NCI-H774 (cell line): ENCODE measurements at places on chromosomes 7 and 10.

DNA sequence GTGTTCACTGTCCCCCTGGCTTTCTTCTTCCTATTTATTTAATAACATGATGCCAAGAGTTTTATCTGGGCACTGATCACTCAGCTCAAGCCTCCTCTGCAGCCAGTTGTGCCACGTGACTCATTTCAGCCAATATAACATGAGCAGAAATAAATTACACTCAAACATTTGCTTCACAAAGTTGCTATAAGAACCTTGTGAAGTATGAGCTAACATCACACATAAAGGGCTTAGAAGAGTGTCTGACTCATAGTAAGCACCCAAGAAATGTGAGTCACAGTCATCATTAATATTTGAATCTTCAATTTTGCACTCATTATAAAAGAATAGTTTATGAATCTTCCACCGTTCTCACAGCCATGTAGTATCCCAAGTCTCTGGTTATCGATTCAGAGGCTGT is 414.6 kb upstream of the NPVF start:
- no peak for DNase-seq

DNA sequence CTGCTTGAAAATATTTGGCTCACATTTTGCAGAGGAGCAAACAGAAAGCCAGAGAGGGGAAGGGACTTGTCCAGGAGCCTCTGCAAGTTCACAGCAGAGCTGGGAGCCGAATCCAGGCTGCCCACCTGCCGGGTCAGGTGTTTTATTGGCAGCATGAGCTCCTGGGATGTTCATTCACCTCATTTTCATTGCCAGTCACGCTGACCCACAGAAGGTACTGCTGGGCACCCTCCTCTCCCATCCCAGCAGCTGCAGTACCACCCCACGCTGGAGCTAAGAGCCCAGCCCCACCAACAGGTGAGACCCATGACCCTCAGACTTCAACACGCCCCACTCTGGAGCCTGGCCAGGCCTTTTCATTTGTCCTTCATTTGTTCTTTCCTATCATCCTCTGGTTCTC is 102.7 kb downstream of the GRID1 start:
- DNase-seq, result no peak

DNA sequence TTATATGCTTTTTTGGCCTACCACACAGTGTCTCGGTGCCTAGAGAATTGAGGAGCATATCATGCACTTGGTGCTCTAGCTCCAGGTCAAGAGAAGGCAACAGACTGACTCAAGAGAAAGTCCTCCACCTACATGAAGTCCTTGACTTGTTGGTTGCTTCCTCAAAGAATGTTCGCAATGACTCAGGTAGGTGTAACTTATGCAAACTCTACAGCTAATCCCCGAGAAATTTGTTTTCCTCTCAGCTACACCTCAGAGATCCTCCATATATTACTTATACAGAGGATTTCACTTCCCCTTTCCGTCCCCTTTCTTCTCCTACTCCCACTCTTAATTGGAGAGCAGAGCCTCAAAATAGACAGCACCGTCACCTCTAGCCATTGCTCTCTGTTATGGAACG is 1013.1 kb downstream of the KCNMA1 start:
- no peak for DNase-seq

DNA sequence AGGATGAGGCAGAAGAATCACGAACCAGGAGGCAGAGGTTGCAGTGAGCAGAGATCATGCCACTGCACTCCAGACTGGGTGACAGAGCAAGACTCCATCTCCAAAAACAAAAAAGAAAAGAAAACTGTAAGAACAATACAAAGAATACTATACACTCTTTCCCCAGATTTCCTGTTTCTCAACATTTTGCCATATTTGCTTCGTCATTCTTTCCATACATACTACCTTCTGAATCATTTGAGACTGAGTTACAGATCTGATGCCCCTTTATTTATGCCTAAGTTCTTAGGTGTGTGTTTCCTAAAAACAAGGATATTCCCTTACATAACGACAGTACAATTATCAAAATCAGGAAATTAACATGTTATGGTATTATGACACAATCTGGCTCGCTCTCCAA is 168.4 kb upstream of the CELF2 start:
- DNase-seq, result no peak

DNA sequence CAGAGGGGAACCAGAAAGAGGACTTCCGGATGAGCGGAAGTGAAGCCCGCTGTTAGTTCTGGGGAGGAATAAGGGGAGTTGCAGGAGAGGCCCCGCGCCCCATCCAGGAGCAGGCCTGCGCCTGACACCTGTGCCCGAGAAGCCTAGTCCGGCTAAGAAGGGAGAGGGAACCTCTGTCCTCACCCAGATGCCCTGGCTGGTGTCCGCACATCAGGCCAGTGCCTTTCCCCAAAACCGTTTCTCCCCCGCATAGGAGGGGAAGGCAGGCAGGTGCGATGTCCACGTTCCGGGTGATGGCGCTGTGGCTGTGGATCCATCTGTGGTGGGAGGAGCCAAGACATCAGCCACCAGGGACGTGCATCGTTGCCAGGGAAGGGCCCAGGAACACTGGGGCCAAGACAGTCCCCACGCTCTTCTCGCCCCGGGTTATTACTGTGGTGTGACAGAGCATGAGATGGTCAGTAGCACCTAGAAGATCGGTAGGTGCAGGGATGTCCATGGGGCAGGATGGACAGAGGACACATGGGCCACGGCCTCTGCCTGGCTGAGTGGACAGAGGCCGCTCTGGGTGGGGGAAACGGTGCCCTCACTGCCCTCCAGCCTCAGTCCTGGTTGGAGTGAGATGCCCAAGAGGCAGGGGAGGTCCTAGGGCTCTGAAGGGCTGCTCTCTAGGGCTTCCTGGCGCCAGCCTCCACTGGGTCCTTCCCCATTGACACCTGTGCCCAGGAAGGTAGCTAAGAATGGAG is 262.7 kb downstream of the CELF2 start:
- DNase-seq, result no peak

GRCh38 chr10:48332166-48332870 is 25.8 kb downstream of the MAPK8 start:
- peak; percentile 44 for DNase-seq

DNA sequence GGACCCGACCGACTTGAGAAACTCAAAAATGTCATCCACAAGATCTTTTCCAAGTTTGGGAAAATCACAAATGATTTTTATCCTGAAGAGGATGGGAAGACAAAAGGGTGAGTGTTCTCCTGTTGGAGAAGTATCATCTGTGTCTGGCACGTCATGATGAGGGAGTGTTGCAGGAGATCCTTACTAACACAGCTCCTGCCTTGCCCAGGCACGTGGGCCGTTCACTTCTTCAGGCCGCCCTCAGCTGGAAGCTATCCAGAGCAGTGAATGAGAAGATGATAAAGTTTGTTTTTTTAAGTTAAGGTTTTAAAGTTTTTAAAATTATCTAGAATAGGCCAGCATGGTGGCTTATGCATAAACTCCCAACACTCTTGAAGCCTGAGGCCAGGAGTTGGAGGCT is 6.2 kb downstream of the EIF3B start:
- DNase-seq, result no peak

DNA sequence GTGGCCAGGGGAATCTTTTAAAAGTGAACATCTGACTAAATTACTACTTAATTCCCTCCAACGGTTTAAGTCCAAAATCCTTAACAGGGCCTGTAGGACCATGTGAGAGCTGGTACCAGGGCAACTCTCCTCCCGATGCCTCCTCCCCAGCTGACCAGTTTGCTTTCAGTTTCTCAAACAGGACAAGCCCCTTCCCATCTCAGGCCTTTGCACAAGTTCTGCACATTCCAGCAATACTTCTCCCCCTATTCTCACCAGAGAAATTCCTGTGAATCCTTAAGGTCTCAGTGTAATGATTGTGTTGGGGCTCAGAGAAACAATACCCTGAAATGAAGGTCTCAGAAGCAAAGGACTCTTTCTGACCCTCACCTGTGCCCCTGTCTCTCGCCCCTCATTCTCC is 8.0 kb upstream of the CALHM1 start:
- DNase-seq, result no peak

- no peak for DNase-seq
Observed at GRCh38 chr7:36283181-36283580, 106.5 kb upstream of the ANLN start.

DNA sequence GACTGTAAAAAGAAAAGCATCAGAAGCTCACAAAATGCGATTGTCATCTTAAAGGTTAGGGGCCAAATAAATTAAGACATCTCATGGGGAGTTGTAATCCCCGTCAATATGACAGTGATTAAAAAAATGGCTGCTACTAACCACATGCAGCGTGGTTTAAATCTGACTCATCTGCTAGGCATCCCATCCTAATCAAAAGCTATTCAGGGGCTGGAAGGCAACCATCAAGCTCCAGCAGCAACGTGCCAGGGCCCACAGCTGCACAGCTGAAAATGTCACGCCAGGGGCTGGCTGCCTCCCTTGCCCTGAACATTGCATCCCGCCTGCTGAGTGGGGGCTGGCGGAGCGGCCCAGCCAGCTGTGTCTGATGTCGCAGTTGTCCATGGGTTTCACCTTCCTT is 66.3 kb upstream of the FRMD4A start:
- DNase-seq, result no peak

DNA sequence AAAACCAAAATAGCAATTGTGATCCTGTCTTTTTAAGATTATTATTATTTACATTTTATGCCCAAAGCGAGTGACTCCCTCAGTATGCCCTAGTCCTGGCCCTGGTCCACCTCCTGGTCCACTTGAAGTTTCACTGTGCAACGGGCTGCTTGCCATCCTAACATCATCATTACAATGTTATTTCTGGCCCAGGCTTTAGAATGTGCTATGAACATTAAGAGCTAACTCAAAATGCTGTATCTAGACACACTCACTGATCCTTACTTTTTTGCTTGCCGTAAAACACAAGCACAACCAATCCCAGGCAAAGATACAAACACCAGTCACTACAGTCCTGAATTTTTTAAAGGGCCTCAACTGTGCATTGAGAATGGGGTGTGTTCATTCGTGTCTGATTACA is 38.4 kb downstream of the RHOBTB1 start:
- no peak for DNase-seq

- DNase-seq, result no peak
Observed at GRCh38 chr10:35504132-35504531, 101.0 kb upstream of the GJD4 start.

DNA sequence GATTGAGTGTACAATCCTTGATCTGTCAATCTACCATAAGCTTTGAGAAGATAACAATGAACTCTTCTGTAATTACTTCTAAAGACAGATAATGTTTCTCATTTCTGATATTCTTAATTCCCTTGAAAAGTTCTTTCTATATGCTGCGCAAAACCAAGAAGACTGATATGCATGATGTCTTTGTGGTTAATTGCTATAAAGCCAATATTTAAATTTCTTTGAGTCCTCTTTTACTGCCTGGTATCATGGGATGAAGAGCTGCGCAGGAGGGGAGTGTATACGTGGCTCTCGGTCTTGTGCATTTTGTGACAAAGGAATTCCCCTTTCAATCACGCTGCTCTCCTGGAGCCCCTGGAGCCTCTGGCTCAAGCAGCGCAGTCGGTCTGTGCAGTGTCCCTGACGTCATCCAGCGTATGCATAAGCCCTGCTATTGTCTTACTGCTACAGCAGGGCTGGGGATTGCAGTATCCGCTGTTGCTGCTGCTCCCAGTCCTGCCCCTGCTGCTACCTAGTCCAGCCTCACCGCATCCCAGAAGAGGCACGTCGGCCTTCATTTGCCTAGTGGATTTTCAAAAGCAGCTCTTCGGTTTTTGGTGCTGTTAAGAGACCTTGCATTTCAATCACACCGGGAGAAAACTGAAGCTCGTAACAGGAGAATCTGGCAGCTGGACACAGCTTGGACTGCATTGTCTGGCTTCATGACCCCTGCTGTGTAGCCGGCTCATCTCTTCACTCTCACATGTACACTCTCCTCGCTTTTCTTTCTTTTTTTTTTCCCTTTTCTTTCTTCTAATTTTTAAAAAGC is 66.7 kb downstream of the ST7 start:
- DNase-seq, result peak; percentile 83

DNA sequence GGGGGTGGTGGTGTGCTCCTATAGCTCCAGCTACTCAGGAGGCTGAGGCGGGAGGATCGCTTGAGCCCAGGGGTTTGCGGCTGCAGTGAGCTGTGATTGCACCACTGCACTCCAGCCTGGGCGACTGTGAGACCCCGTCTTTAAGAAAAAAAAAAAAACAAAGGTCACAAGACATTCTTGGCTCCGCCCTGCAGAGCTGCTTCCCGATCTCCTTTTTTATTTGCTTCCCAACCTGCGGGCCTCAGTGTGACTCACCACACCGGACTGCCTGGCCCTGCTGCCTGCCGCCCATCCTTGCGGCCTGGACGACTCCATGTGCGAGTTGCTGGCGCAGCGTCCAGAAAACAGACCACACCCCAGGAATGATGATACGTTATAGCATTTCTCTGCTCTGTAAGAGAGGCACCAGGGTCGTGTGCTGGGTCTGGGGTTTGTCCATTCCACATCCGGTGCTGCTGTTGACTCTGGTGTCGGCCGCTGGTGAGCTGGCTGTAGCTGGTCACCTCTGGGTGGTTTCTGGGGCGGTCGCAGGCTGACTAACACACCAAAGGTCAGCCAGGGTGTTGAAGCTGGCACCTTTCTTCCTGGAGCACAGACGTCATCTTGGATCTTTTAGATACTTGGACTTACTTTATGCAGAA is 123.6 kb downstream of the TCF7L2 start:
- DNase-seq, result no peak

DNA sequence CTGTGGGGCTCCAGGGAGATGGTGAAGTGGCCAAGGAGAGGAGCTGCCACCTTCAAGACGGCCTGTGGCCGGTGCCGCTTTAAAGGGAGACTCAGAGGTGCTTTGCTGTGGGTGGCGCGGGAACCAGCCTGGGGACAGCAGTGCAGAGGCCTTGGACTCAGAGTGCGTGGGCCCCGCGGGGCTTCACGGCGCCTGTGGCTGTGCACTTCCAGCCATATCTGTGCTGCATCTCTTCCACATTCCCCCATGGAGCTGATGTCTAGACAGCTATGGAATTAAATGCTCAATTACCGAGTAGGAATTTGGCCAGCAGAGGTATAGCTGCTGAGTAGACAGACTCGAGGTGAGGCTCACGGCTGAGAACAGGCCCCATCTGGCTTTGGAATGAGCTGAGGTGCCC is 41.7 kb downstream of the HTRA1 start:
- DNase-seq, result no peak

GRCh38 chr7:70695795-70696083 is 436.2 kb upstream of the GALNT17 start:
- DNase-seq, result no peak

DNA sequence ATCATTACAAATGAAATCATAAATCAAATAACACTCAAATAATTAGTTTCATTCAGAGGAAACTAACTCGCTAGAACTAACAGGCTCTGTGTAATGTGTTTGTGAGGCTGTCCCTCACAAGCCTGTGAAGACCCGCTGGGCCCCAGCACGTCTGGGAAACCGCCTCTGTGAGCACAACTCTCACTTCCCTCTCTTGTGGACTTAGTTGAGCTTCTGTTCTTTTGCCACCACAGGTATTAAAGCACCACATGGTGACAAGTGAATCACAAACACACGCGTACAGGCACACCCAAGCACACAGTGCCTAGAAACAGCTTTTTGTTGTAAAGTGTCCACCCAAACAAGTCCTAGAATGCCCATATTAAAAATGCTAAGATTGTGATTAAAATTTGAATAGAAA is 51.0 kb downstream of the ZNF777 start:
- DNase-seq, result no peak

DNA sequence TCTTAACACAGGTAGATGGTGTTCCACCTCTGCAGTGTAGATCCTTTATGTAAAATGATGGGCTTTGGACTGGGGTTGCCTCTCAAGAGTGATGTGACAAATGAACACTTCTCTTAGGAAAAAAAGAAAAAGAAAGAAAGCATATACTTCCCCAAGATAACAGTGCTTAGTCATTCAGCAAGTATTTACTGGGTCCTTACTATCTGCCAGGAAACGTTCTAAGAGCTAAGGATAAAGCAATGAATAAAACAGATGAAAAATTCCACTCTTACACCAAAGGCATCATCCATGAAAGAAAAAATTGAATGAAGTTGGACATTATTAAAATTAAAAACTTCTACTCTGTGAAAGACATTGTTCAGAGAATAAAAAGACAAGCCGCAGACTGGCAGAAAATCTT is 177.3 kb downstream of the C7orf25 start:
- no peak for DNase-seq
